ENCODE measurements at places on chromosomes 11 and 22. TPM values are rescaled to one million over a fixed set of nuclear protein-coding genes. Genes with fewer than 3 reads are reported as not detected.

TPBGL gene
- polyA plus RNA-seq: 0.31 TPM

OR6A2 gene
- polyA plus RNA-seq: not detected

MMP12 gene
- polyA plus RNA-seq: not detected

CALCB gene
- not detected for polyA plus RNA-seq

CARNS1 gene
- polyA plus RNA-seq: 24.1 TPM

SYCE3 gene
- polyA plus RNA-seq: not detected

DNAJB7 gene
- 0.24 TPM for polyA plus RNA-seq

BMAL1 gene
- polyA plus RNA-seq: 5.2 TPM

PTPRCAP gene
- polyA plus RNA-seq: 1.0 TPM

CREB3L1 gene
- polyA plus RNA-seq: 48.6 TPM

CASP12 gene
- polyA plus RNA-seq: 0.58 TPM

ASPHD2 gene
- 1.6 TPM for polyA plus RNA-seq

KCNE3 gene
- 2.8 TPM for polyA plus RNA-seq

TCP11L1 gene
- polyA plus RNA-seq: 8.9 TPM

OR5A1 gene
- not detected for polyA plus RNA-seq

Measured in muscle of back (tissue), 13 donors.